ENCODE measurements at places on chromosomes 4 and X. TPM values are rescaled to one million over a fixed set of nuclear protein-coding genes. Genes with fewer than 3 reads are reported as not detected.

Gene FAM47C
- not detected for total RNA-seq

Gene RASL11B
- total RNA-seq: 5.7 TPM

Gene COL4A5
- 36.3 TPM for total RNA-seq

Gene LDOC1
- total RNA-seq: 137 TPM

DNA sequence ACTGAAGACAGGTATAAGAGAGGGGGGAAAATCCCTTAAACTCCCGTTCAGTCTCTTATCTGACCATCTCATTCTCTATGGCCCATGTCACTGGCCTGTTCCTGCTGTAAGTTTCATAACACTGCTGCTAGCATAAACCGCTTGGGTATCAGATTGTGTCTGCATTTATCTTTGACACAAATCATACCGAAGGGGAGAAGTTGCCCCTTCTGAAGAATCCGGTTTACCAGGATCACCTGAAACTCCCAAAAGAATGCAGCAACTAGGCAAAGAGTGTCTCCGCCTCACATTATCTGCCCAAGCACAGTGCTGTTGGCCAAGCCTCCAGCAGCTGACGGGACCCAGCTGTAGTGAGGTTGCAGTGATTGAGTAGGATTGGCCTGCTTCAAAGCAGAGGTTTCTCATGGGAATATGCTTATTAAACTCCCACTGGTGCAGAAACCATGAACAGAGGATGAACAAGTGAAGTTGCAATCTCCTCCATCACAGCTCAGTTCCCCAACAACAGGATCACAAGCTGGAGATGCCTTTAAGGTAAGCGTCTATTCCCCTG lies 71.3 kb upstream of the PUDP start:
- no peak for DNase-seq

GRCh38 chr4:67234296-67234695 lies 311.0 kb downstream of the CENPC start:
- no peak for DNase-seq

DNA sequence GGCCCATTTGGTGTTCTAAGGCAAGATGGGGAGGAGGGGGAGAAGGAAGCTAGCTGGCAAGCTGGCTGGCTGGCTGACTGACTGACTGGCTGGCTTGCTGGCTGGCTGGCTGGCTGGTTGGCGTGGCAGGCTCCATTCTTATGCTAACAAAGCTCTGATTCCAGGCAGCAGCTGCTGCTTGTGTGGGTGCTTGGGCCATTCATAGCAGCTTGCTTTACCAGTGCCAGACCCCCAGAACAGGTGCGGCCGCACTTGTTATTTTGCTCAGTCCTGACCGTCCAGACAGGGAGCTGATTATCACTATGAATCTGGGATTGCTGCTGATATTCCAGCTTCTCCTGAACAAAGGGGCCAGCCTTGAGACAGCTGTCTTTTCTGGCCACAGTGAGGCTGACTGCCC lies 131.2 kb upstream of the PAK3 start:
- no peak for DNase-seq

DNA sequence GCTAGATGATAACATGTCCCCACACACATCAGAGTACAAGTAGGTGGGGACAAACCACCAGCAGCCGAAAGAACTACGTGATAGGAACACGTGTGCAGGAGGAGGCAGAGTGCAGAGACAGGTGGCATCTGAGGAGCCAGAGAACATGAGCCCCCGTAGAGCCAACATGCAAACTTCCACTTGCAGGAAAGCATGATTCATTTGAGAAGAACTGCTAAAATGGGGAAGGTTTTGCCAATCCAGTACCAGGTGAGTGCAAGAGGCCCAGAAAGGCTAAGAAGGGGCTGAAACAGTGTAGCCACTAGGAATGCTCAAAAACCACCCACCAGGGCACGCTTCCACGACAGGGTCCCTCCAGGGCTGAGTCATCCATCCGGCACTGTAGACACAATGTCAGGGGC lies 149.8 kb upstream of the TENM3 start:
- DNase-seq: no peak

DNA sequence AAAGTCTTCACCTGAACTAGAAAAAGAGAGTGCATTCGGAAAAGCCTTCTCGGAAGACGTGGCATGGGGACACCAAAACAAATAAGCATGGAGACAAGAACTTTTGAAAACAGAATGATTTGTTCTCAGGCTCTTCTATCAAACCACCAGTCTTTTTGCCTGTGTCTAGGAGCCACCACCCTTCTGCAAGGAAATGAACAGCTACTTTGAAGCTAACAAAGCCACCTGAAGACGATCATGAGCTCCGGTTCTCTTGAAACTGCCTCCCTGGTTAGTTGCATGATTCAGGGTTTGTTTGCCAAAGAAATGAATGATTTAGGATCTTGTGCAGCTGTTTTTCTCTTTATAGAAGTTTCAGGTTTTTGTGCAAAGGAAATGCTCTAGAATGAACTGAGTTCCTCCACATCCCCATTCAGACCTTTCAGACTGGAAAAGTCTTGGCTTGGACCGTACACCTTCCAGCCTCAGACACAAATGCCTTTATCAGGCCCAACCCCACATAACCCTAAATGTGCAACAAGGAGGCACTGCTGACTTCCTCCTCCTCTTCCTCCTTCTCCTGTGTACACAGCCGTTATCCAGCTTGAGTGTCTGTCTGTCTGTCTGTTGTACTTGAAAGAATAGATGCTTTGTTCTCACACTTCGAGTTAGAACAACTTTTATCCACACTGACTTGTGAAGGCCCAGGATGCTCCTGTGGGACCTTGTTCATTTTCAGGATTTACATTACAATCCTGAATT lies 334.8 kb upstream of the KLF3 start:
- no peak for DNase-seq

DNA sequence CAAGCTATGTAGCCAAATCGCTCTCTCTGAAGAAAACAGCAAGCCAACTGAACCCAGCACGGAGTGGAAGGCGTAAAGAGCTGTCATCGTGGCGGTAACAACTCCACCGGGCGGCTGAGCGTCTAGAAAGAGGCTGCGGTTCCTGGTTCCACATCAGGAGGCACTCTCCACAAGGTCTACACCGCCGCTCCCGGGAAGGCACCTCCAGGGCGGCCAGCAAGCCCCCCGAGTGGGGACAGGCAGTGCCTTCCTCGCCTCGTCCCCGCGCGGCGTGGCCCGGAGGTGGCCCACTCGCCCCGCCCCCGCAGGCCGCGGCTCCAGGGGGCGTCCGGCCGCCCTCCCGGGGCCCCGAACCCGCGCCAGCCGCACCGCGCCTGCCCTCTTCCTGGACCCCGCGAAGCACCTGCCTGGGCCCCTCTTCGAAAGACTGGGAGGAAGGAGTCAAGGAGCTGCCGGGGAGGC lies 755 bp downstream of the KLHL8 start:
- DNase-seq: peak; percentile 67

GRCh38 chr4:153553819-153554170 lies 87.6 kb downstream of the TMEM131L start:
- DNase-seq: no peak

DNA sequence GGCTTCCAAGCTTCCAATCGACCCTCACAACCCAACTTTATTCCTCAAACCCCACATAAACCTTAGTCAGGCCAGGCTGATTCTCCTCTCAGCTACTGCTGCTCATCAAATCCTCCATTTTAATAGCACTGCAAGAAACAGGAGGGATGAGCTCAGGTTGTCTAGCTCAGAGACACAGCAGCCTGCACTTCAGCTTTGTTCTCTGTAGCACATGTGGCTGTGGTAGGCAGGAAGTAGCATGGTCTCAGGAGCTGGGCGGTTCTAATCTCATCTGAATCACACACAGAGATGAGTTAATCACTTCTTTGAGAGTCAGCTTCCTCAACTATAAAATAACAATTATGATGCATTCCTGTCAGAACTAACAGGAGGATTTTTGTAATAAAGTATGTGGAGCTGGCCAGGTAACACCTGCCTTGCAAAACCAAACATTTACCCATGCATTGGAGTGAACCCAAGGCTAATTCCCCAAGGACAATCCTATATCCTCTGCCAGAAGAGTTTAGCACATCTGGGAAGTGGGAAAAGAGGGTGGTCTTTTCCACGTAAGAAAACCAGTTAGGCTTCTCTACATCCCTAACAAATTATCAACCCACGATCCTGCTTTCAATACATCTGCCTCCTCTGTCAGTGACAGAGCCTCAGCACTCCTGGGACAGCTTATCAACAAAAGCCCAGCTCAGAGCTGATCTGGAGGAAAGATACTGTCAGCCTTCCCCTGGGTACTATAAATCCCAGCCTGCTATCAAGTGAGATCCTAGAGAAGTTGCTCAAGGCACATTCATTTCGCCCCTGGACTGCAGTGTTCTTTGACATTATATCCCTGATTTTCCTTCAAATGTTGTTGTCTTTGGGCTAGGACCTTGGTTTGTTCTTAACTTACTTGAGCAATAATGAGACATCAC lies 32.8 kb downstream of the ELOVL6 start:
- DNase-seq: no peak

DNA sequence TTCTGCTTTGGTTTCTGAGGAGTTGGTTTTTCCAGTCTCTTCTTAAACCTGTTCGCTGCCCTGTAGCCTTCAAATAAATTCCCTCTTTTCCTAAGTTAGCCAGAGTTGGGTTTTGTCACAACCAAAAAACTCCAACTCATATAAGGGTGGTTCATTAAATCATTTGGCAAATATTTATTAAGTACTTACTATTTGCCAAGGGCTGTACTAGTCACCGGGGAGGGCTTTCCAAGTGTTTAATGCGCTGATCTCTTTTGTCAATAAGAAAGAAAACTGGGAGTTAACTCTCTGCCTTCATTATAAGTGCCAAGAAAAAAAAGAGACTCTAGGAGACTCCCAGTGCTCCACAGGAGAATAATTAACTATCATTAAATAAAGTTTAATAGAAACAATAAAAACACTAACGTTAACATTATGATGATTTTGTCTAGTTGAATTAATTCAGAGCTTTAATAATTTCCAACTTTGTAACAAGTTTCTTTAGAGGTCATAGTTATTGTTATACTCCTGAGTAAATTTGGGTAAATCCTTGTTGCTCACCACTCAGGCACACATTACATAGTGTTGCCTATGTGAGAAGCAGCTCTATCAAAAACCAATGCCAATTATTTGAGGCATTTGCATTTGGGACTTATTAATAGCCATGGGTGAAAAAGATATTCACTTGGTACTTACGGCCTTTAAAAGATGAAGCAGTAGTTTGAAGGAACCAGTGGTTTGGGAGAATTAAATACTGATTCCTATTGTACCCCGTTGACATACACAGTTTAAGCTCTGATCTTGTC lies 122.5 kb upstream of the TEX13D start:
- DNase-seq: no peak

Measured in aorta (tissue), 5 donors.